ENCODE measurements at places on chromosomes 4 and X.

DNA sequence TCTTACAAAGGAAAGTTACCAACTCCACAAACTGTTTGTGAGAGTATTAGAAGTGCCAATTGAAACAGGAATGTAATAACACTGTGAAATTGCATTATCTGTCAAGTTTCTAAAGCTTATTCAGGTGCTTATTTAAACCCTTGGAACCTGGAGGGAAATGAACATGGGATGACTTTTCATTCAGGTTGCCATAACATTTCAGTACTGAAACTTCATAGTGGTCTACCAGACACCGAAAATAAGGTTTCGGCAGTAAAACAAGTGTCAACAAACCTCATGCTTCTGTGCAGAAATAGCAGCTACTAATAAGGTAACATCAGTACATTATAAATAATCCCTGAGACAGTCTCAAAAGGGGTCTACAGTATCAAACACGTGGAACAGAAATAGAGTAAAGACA lies 890.7 kb upstream of the INTU start:
- DNase-seq = no peak

- DNase-seq = no peak
Observed at GRCh38 chrX:13256603-13257002, 63.2 kb downstream of the ATXN3L start.

DNA sequence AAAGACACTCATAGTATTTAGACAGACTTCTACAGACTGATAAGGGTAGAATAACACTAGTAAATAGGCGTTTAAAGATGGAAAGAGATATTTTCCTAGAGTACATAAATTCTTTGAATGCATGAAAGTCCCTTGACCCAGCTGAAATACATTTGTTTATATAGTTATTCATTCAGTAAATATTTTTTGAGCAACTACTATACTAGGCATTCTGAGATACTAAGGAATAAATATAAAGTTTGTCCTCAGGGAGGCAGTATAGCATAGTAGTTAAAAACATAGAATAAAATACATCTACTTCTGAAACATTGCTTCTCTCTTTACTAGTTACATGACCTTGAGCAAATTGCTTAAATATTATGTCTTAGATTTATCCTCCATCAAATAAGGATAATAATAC lies 27.4 kb downstream of the HMGN5 start:
- no peak for DNase-seq

- no peak for DNase-seq
Observed at GRCh38 chr4:2415881-2416563, 2.4 kb downstream of the ZFYVE28 start.

- no peak for DNase-seq
Observed at GRCh38 chrX:40573763-40574162, 7.0 kb upstream of the ATP6AP2 start.

GRCh38 chrX:101595739-101596419 lies 21.9 kb downstream of the ARMCX6 start:
- peak; percentile 26 for DNase-seq

GRCh38 chr4:151204925-151205524 lies 71.9 kb upstream of the PRSS48 start:
- no peak for DNase-seq

GRCh38 chr4:133102612-133103409 lies 46.3 kb upstream of the PCDH10 start:
- DNase-seq = no peak

DNA sequence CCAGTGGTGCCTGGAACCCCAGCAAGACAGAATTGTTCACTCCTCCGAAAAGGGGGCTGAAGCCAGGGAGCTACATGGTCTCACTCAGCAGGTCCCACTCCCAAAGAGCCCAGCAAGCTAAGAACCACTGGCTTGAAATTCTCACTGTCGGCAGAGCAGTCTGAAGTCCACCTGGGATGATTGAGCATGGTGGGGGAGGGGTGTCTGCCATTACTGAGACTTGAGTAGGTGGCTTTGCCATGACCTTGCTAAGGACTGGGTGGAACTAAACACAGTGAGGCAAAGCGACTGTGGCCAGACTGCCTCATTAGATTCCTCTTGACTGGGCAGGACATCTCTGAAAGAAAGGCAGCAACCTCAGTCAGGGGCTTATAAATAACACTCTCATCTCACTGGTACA lies 122.6 kb upstream of the ZC4H2 start:
- no peak for DNase-seq

DNA sequence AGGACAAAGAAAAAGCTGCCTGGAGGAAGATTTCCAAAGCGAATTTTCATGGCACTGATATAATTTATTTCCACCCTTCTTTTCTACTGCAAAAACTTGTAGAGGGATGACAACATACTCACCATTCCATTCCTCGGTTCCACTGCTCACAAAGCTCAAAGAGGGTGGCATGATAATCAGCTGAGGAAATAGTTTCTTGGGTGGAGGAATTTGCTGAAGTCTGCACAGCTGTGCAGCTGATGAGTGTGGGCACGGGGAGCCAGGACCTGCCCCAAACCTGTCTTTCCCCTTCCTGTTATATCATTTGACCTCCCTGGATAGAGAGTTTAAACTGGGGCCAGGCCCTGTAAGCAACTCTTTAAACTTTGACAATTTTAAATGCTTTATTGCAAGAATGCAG lies 160.6 kb downstream of the PACRGL start:
- no peak for DNase-seq

- peak; percentile 55 for DNase-seq
Observed at GRCh38 chrX:16892504-16893362, 22.6 kb upstream of the RBBP7 start.

DNA sequence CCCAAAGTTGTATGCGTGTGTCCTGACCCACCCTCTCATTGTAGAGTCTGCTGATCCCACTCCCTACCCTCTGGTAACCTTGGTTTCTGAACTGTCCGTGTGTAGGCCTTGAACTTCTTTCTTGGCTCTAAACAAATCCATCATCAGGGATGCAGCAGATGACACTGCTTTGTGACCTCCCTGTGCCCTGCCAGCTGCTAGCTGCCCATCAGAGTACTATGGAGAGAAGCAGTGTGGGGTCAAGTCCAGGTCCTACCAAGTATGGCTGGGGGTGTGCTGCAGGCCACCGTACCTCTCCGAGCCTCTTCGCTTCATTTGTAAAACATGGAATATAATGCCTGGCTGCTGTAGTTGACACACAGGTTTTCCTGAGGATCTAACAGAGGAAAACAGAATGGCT lies 183.5 kb upstream of the RBPJ start:
- no peak for DNase-seq

DNA sequence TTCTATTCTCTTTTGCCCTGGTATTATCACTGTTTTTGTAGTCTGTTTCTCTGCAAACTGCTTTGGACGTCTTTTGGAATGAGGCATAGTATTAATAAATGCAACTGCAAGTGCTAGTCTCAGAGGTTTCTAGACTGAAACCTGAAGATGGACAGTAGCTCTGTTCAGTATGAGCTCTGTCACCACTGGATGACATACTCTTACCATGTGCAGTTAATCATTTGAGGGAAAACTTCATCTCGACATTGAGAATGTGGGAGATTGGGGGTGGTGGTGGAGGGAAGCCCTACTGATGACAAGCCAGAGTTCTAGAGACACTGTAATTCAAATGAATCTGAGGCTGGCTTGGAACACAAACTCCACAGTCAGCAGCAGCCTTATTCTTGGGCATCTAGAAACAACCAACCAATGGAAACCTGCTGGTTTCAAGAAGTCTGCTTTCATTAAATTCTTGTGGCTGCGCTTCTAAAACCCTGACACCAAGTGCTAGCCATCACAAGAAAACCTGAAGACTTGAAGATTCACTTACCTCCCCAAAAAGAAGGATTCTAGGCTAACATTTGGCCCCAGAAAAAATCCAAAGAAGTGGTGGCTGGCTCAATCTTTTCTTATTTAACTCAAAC lies 161.7 kb downstream of the RASL11B start:
- no peak for DNase-seq

DNA sequence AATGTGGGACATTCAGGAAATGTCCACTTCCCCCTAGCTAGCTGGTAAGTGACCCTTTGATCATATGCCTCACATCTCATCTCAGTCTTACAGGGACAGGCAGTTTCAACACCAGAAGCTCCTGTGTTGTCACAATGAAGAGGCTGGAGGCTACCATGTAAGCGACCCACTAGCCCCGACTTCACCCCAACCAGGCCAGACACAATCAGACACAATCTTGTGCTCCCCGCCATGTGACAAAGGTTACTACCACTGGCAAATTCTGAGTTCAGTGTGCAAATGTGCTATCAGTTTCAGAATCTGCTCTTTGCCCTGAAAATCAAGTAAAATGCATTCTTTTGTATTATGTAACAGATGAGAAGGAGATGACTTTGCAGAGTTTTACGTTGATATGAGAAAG lies 56.9 kb upstream of the STS start:
- no peak for DNase-seq

DNA sequence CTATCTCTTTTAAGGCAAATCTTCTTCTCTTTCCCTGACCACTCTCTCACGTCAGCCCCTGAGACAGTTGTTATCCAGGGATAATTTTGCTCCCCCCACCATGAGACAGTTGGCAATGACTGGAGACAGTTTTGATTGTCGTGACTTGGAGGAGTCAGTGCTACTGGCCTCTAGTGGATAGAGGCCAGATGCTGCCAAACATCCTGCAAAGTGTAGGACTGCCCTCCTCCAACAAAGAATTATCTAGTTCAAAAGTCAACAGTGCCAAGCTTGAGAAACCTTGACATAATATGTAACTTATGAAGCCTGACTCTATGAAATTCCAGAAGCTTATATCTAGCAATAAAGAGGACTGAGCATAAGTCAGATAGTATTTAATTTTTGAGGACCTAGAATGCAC lies 502.1 kb upstream of the IGFBP7 start:
- DNase-seq = no peak

GRCh38 chr4:37981844-37982720 lies 21.9 kb downstream of the PTTG2 start:
- peak; percentile 50 for DNase-seq

DNA sequence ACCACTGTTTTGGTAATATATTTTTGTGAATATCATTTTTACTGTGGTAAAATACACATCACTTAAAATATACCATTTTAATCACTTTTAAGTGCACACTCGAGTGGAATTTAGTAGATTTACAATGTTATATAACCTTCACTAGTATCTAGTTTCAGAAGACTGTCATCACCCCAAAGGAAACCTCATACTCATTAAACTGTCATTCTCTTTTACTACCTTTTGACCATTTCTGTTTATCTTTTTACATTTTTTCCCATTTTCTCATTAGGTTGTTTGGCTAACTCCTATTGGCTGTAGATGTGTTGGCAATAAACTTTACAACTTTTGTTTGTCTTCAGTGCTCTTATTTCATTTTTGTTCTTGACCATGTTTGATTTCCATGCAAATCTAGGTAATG lies 1168.3 kb upstream of the PCDH7 start:
- DNase-seq = no peak

DNA sequence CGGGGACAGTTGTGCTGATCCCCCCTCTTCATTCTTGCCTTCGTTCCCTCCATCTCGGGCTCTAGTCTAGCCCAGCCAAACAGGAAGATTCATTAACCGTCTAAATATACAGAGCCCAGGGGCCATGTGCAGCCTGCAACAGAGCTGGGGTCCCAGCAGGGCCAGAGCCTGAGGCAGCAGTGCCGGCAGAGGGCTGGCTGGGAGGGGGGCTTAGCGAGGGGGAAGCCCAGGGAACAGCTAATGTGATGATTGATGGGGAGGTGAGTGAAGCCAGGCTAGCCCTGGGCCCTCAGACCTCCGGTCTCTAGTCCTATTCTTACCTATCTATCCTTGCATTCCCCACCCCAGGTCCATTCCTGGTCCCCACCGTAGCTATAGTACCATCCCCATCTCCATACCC lies 22.3 kb downstream of the EFNB1 start:
- DNase-seq = no peak

DNA sequence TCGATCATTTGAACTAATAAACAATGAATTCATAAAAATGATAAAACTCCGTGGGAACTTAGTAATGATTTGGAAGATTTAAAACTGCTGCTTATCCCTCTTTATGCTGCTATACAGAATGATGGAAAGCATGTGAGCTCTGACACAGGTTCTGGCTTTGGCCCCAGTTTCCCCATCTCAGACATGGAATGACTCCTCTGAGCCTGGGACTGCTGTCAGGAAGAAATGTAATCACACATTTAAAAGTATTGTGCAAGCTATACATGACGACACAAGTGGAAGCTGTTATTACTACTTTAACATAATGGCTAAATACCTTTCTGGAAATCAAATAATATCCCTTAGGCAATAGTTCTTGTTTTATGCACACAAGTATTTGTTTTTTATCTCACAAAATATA lies 161.7 kb downstream of the DCHS2 start:
- no peak for DNase-seq

DNA sequence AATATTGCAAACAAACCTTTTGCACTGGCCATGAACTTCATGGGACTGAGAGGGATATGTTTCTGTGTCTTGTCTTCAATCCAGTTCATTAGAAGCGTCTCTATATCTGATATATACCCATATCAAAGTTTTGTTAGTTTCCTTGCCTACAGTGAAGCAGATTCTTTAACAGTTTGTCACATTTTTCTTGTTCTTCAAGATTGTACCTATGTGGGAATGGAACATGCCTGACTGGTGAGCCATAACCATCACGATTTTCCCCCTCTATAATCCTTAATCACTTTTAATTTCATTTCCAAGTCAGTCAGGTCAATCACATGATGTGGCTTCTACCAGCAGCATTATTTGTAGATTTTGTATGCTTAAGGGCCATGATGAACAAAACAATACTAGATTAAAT lies 197.1 kb upstream of the PDE5A start:
- no peak for DNase-seq

DNA sequence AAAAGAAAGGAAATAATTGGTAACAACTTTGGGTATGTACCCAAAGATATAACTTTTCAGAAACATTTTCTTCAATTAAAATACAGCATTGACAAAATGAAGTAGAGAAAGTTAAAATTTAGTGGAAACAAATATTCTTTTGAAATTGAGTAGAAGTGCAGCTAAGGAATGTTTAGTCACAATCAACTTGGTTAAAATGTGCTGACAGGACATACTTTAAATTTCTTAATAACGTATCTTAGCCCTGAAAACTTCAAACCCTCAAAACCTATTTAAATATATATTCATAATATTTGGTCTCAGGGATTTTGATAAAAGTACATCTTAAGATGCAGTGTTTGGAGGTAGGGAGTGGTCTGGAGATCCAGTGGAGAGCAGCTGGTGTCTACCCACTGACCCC lies 240.8 kb downstream of the DKK2 start:
- no peak for DNase-seq

DNA sequence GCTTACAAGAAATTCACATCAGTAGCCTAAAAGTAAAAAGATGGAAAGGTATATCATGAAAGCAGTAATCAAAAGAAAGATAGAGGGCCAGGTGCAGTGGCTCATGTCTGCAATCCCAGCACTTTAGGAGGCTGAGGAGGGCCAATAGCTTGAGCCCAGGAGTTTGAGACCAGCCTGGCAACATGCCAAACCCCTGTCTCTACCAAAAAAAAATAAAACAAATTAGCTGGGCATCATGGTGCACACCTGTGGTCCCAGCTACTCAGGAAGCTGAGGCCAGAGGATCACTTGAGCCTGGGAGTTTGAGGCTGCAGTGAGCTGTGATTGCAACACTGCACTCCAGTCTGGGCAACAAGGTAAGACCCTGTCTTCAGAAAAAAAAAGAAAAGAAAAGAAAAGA lies 55.5 kb downstream of the GSPT2 start:
- no peak for DNase-seq
